ENCODE measurements at places on chromosomes 16 and 17.

- no peak for DNase-seq
Measured at GRCh38 chr16:65394281-65394680, 272.4 kb upstream of the CDH11 start.

GRCh38 chr16:23499801-23500200 is 10.5 kb downstream of the GGA2 start:
- DNase-seq, result no peak

- DNase-seq, result no peak
Measured at GRCh38 chr17:73725794-73726515, 81.7 kb upstream of the SDK2 start.

- no peak for DNase-seq
Measured at GRCh38 chr17:20920095-20920814, 122.6 kb downstream of the USP22 start.

DNA sequence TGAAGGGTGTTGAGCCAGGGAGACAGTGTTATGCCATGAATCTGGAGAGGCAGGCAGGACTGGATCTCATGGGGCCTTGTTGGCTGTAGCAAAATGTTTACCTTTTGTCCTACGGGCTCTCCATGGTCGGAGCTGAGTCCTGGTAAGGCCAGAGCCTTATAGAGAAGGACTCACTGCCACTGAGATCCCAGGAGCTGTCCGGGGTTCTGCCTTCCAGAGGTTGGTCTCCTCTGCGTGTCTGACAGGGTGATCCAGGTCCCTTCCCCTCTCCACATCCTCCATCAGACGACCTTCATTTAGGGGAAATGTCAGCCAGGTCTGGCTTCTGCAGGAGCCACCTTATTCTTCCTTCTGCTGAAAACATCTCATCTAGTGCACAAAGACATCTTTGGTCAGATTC is 285.2 kb upstream of the N4BP1 start:
- no peak for DNase-seq

DNA sequence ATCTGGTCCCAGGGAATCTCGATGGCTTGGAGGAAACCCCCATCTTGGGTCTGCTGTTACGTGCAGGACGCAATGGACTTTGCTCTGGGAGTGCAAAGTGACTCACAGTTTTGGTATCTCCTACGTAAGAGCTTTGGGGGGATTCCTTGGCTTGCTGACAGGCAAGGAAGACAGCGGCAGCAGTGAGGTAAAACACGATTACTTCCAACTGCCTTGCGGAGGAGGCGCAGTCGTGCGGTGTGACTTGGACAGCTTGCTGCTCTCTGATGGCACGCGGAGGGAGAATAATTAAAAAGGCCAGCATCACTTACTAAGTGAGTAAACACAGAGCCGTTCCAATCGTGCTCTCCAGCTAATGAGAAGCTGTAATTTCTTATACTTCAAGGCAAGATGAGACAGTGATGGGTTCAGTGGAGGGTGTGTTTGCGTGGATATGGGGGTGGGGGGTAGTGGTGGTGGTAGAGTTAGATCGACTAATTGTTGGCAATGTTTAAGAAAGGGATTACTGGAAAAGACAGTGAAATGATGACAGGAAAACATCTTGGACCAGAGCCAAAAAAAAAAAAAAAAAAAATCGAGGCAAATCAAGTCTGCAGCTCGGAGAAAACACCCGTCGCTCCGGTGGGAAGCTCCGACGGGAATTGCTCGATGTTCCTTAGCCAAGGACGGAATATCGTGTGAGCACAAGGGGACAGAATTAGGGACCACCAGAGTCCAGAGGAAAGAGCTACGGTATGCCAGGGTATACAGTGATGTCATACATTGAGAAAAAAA is 184.8 kb upstream of the ZFHX3 start:
- no peak for DNase-seq

DNA sequence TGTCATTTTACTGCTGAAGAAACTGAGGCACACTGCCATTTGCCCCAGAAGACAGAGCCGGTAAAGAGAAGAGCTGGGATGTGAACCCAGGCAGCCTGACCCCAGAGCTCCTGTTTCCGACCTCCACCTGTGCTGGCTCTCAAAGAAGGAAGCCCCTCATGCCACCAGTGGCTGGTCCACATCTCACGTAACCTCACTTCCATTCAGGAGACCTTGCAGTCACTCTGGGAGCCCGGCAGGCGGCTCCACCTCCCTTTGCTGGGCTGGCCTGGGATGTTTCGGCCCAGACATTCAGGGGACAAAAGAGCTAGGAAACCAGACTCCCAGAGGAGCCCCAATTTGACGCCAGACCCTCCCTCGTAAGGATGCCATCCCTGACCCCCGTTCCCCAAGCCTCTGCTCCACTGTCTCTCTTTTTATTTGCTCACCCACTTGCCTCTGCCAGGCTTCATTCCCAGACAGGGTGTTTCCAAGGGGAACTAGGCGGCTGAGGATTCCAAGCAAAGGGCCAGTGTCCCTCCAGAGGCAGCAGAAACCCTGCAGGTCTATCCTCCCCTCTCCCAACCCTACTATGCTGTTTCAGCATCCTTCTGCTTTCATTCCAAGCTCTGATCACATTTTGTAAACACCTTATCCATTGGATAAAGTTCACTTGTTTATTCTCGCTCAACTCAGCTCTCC is 2.8 kb downstream of the TAF1C start:
- no peak for DNase-seq

GRCh38 chr17:72614871-72615626 is 477.4 kb downstream of the SLC39A11 start:
- no peak for DNase-seq

DNA sequence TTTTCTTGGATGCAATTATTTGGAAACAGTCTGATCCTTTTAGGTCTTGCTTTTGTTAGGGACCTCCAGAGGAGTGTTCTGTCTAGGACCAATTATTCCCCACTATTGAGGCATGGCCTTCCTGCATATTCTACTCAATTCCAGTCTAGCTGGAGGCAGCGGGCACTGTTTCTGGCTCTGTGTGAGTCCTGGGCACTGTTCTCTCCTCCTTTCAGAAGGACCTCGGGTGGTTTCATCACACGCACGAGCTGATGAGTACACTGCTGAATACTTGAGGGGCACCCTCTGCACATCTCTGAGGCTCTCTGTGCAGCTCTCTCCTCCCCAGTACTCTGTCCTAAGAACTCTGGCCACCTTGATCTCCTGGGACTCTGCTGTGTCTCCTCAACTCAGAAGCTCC is 30.7 kb downstream of the DYNLL2 start:
- DNase-seq, result no peak

- no peak for DNase-seq
Measured at GRCh38 chr17:20216154-20216815, 207.1 kb downstream of the SPECC1 start.

DNA sequence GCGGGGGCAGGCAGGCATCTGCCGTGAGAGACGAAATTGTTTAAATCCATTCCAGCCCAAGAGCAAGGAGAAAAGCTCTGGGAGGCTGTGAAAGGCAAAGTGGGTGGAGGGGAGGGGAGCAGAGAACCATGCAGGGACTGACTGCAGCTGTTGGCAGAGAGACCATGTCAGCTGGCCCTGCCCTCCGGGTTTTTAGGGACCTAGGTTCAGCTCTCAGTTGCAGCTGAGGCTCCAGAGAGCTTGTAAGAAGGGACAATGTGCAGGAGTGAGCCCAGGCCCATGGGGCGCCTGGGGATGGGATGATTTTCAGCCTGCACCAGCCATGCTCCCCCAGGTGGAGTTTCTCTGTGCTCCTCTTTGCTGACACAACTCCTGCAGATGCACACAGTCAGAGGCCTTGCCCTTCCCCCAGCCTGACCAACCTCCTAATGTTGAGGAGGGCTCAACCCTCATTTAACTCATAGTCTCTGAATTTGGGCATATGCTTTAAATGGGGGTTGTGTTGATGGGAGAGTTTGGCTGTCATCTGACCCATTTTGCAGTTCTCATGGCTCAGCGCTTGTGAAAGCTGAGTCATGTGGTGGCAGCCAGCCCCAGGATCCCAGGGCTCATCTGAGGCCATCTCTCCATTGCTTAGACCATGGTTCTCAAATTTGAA is 70.9 kb downstream of the PLXDC1 start:
- no peak for DNase-seq

DNA sequence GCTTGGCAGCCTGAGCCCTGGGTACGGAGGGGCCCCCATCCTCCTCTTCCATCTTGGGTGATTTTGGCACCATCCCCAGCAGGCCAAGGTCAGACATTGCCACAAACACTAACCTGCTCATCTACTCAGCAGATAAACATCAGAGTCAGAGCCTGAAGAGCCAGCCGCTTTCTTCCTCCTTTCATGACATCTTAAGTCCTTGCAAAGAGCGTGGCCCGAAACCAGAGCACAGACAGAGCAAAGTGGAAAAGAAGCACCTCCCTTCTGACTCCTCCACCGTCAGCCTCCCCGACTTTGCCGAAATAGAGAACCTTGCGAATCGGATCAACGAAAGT is 60.4 kb upstream of the RPH3AL start:
- no peak for DNase-seq

- DNase-seq, result no peak
Measured at GRCh38 chr16:67995423-67995822, 3.9 kb downstream of the DPEP2 start.

DNA sequence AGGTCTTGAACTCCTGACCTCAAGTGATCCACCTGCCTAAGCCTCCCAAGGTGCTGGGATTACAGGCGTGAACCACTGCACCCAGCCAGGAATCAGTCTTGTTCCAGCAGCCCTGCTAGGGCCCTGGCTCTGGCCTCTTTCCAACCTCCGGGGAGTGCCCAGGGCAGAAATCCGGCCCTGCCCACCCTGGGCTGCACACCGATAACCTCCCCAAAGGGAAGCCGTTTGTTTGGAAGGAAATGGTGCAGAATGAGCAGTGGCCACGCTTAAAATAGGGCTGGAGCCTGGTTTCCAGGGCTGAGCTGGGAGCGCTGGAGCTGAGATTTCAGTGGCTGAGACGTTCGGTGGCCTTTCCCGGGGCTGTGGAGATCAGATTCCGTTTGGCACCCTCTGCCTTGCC is 17.8 kb upstream of the EMP2 start:
- no peak for DNase-seq

DNA sequence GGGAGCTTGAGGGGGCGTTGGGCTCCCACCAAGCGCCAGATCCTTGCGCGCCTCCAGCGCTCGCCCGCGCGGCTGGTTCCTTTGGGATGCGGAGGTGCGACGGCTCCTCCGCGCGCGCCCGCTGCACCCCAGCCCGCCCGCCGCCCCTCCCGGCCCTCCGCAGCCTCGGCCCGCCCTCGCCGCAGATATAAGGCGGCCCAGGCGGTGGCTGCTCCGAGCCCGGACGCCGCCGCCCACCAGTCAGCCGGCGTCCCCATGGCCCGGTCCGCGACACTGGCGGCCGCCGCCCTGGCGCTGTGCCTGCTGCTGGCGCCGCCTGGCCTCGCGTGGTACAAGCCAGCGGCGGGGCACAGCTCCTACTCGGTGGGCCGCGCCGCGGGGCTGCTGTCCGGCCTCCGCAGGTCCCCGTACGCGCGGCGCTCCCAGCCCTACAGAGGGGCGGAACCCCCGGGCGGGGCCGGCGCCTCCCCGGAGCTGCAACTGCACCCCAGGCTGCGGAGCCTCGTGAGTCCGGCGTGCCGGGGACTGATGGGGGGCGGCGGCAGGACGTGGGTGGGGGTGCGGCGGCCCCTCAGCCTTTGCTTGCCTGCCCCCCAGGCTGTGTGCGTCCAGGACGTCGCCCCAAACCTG is at the start of gene NPB:
Gene NPB, plus strand, starts transcription at position 216 of the 630 bp plus-strand sequence. Its CDS starts 40 bp downstream, at position 256.
- no peak for DNase-seq

Data from activated T-helper 1 cell treated with Interleukin-2 at 50 U/mL for 16 hours (primary cell).